NCI-H82 (cell line): ENCODE measurements at places on chromosomes 4 and X.

DNA sequence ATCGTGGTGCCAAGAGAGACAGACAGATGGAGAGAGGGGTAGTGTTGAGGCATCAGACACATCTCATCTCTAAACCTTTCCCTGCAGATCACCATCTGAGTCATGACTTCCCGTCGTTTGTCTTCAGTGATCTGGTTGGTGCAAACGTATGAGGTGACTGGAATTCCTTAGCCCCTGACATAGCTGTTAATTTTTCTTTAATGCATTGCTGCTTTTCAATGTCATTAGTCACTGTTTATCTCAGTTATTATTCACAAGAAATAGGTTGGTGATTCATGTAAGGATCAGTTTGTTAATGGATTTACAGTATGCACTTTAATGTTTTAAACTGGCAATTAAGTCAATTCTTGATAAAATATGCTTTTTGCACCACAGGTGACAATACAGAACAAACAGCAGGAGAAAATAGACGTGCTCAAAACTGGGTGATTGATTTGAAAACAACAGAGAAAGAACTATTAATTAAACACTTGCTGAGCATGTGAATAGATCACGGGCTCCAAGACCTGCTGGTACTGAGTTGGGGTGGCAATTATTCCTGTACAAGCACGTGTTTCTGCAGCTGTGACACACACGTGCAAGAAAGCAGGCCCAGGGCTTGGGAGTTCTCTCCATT is 1.3 kb upstream of the TMEM154 start:
- DNase-seq: no peak

GRCh38 chrX:97039363-97040029 is 155.8 kb downstream of the RPA4 start:
- DNase-seq: no peak

DNA sequence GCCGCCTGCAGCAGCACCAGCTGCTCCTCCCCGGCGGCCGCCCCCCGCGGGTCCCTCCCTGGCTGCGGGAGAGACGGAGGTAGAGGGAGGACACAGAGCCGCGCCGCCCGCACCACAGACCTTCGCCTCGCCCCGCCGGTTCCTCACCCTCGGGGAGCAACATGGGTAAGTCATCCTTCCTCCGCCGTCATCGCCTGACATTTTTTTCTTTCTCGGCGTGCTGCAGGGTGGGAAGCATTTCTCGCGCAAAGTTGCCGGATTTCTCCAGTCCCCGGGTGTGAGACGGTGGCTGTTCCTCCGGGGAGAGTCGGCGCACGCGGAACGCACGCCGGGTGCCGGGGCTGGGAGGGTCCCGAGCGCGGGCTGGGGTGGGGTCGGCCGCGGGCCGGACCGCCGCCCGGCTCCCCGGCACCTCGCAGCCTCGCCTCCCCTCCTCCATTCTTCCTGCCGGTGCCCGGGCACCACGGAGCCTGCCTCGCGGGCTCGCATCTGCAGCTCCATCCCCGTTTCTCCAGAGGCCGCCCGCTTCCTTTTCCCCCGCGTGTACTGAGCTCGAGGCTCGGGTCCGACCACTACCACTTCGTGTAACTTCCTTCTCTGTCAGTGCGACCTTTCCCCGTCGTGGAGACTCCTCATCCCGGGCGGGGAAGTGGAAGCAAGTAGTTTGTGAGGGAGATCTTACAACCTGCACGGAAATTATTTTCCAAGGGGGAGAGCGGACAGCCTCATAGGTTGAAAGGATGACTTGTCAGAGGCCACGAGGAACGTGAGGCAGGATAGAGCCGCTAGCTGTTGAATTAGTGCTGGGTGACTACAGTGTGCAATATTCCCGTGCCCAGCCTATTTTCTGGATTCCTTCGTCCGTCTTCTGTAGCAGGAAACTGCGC is 464 bp downstream of the RAP1GDS1 start:
- DNase-seq: peak; percentile 67

GRCh38 chr4:86544310-86544966 is 49.7 kb upstream of the PTPN13 start:
- DNase-seq: no peak

GRCh38 chrX:120213438-120214265 is 37.0 kb upstream of the ZBTB33 start:
- DNase-seq: peak; percentile 82

DNA sequence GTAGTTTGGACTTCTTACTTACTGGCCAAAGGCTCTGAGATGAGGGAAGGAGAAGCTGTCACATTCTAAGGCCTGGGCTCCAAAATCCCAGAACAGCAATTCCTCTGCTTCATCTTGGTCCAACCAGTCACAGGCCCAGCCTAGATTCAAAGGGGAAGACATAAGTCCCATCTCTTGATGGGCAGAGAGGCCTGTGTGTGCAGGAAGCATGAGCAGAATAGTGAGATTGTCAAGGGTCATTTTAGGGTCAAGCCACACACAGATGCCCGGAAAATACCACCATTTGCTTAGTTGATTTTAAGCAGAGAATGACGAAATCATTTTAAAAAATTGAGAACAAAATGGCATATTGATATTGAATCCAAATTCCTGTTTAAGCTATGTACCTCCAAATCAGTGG is 580.9 kb upstream of the ZFP42 start:
- DNase-seq: no peak

DNA sequence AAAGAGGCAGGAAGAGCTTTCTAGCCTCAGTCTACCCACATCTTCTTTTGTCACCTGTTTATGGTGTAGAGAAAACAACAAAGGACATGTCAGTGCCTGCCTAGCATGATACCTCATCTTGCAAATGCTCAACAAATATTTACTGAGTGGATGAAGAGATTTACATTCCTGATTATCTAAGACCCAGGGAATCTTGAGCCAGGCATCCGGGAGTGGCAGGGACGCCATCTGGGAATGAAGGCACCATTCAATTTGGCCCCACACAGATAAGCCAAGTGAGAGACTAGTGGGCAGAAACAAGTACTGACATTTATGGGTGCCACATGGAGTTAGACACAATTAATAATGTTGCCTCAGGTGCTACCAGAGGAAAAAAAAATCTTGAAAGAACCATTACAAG is 36.8 kb upstream of the CASK start:
- DNase-seq: peak; percentile 82

GRCh38 chr4:15031993-15032675 is 29.9 kb downstream of the CPEB2 start:
- no peak for DNase-seq

- DNase-seq: no peak
Measured at GRCh38 chr4:80926891-80927290, 103.6 kb upstream of the BMP3 start.

DNA sequence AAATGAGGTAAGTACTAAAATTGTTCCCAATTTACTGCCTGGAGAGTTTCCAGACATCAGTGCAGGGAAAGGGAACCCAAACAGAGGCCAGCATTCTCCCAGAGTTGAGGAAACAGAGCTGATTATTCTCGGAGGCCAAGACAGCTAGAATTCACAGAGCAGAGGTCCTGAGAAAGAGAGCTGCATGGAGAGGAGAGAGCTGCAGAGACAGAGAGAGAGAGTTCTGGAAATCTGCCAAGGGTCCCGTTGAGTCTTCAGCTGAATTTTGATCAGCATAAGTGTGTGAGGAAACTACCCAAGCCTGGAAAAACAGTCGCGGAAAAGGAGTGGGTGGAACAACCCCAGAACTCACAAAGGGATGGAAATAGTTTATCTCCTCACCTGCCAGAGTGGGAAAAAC is 43.8 kb upstream of the GPR173 start:
- no peak for DNase-seq

GRCh38 chrX:50431623-50432022 is 39.0 kb downstream of the DGKK start:
- no peak for DNase-seq

- no peak for DNase-seq
Measured at GRCh38 chr4:151702256-151702655, 58.6 kb downstream of the GATB start.

DNA sequence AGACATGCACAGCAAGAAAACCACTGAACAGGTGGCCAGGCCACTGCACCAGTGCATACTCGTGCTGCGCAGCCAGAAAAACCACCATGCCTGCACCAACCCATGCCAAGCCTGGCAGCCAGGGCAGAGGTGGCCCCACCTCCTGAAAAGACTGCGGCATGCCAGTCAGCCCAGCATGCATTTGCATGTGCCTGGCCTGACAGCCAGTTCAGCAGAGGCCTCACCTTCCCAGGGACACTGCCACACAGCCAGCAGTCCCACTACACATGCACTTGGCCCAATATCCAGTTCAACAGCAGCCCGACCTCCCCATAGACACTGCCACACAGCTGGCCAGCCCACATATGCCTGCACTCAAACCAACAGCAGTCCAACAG is 43.5 kb upstream of the DDX60 start:
- no peak for DNase-seq

DNA sequence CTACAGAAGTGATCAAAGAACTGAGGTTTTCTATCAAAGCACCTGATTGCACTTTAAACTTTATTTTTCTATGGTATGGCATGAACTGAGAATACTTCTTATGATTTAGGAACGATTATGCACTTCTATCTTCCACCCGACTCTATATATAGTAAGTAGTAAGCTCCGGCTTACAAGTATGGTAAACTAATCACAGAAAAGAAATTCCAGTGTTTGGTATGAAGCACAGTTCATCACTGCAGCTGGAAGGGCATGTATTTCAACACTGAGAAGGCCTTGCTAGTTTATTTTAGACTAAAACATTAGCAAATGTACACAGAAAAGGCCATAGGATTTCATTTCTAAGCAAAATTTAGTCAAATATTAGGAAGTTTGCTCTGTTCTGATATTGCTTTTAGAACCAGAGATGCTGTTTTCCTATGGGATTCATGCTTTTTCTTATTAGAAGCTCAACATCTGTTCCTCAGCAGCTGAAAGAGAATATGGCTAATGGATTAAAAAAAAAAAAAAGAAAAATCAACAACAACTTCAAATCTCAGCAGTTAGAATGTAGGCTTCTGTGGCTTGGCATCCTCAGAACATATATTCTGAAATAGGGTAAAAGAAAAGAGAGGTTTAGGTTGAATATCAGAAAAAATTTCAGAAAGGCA is 273.5 kb downstream of the C4orf33 start:
- DNase-seq: no peak

DNA sequence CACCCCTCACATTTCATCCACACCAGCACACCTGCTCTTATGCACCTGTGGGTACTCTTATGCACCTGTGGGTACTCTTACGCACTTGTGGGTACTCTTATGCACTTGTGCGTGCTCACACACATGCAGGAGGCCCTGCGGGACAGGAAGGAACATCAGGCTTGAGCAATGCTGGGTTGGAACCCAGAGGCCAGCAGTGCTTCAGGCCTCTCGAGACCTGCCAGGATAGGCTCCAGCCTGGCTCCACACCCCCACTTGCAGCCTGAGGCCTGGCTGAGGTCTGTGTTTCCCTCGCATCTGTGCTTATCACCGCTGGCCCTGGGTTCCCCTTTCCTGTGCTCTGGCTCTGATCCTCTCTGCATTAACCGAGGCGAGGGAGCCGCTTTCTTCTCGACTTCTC is 34.7 kb downstream of the SORCS2 start:
- peak; percentile 47 for DNase-seq

GRCh38 chr4:38529189-38530115 is 134.5 kb upstream of the KLF3 start:
- no peak for DNase-seq

DNA sequence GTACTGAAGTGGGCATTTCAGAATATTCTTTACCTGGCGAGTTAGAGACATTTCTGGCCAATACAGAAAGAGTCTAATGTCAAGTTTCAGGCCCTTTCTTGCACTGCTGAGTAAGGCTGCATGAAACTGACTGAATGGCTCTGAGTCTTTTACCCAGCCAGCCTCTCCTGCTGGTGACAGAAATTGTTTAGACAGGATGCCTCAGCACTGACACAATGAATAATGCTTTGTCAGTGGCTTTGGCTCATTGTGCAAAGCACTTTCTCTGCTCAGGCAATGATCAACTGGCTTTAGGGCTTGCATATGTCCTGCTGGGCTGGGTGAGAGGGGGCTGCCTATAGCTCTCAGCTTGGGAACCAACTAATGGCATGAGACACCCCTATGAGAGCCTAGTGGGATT is 45.5 kb downstream of the CLNK start:
- no peak for DNase-seq

DNA sequence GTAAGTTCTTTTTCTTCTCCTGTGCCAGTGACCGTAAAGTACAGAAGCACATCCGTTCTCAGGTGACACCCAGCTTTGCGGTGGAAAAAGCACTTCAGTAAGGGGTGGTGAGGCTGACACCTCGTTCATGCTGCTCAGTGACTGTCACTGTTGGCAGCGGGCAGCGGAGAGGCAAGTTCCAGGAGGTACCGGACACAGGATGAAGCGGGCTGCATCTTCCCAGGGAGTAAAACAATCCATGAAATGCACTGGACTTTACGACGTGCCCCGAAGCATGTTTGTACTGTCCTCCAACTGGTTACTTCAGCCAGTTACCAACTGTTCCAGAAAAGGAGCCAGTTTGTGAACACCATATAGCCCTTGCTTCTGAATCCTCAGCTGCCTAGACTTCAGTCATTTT is 110.7 kb downstream of the ZNF827 start:
- DNase-seq: no peak

- DNase-seq: no peak
Measured at GRCh38 chrX:136764206-136764605, 16.5 kb downstream of the ARHGEF6 start.

GRCh38 chr4:108502356-108502755 is 118.0 kb upstream of the RPL34 start:
- DNase-seq: no peak

GRCh38 chr4:107458194-107458593 is 261.8 kb downstream of the PAPSS1 start:
- no peak for DNase-seq

DNA sequence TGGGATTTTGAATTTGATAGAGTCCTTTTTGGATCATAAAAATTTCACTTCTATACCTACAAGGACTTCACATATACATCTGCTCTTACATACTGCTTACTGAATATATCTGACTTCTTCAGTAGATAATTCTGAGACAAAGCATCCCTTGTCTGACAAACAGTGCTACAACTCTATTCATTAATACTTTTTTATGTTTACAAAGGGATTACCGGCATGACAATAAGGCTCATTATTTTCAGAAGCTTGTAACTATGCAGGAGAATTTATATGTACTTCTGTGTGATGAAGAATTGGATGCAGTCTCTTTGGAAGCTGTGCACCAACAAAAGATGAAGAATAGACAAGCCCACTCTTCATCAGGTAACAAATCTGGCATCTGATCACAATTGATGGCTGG is 1070.3 kb downstream of the STIM2 start:
- no peak for DNase-seq

DNA sequence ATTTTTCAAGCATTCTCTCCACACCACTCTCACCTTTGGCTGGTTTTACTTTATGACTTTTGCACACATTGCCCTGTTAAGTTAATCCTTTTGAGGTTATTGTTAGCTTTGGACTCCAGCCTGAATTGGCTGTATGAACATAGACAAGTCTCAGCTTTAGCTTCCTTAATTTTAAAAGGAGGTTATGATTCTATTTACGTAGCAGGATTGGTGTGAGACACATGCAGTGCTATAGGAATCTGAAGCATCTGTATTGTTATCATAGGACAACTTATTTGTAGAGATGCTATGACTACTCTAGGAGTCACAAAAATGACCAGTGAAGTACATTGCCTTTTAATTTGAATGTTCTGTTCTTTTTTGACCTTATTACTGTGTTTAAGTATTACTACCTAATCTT is 15.7 kb downstream of the PGAM4 start:
- no peak for DNase-seq

GRCh38 chrX:25968920-25969319 is 169.2 kb upstream of the MAGEB18 start:
- peak; percentile 38 for DNase-seq

- peak; percentile 75 for DNase-seq
Measured at GRCh38 chrX:134737061-134737460, 78.8 kb upstream of the PLAC1 start.
